ENCODE measurements at places on chromosomes 12 and 14.

GRCh38 chr14:99870617-99871016 lies 77.4 kb downstream of the EML1 start:
- no peak for DNase-seq

DNA sequence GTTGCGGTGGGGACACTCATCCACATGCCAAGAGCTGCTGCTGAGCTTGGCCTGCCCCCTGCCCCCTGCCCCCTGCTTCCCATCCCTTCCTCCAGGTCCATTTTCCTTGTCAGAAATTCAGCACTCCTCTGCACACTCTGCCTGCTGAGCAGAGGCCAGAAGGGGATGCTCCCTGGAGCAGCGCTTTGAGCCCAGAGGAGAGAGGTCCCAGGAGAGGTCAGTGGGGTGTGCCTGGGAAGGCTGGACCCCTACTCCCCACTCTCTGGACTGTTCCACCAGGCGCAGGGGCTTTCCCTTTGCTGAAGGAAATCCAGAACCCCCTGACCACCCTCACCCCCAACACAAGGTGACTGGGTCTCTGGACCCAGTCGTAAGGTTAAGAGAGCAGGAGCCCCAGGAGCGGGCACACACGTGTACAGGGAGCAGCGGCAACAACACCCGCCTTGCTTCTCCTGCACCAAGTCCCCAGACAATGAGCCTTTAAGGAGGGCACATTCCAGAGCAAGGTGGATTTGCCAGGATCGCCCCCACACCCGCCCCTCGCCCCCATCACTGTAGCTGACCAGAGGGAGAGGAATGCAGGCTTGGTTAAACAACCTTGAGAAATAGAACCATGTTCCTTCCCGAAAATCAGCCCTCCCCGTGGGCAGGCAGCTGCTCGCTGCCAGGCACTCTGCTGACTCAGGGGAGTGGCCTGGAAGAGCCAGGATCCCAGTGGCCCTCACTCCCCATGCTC lies 30.7 kb downstream of the ISCA2 start:
- no peak for DNase-seq

GRCh38 chr12:65123435-65124063 lies 2.4 kb upstream of the WIF1 start:
- no peak for DNase-seq

DNA sequence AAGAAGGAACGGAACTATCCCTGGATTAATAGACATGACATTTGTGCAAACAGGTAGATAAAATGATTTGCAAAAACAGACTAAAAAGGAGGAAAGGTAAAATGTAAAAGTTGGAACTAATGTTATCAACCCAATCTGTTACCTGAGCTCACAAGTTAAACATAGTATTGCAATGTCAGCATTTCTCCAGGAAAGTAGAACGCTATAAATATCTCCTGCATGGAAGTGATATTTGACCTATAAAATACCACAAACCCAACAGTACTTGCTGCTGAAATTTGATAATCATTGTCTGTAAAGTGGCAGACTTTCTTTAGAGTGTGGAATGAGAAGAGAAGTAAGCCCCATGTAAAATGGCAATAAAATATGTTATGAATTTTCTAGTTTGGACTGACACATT lies 1435.7 kb downstream of the LRFN5 start:
- DNase-seq: no peak

DNA sequence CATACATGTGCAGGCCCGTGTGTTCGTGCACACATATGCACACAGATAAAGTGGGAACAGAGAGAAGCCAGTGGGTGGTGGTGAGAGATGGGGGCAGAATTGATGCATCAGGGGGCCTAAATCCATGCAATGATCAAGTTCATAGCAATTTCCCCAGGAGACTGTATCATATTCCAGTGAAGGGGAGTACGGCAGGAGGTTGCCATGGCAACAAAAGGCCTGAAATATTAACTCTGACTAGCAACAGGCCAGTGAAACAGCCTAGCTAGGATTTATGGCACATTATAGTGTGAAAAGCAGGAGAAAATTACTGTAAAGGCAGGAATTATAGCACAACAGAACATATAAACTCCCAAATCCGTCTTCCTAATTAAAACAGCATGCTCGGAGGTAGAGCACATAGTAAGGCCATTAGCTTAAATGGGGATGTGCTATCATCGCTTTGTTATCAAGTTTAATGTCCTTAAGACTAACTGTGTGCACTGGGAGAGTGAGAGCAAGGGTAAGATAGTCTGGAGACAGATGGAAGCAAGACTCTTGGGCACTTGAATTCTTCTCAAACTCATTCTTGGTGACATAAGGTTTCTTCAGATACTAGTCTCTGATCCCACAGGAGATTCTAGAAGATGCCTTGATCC lies 806.3 kb downstream of the DIO2 start:
- no peak for DNase-seq

- DNase-seq: no peak
Observed at GRCh38 chr12:79747274-79747673, 56.5 kb upstream of the PAWR start.

GRCh38 chr14:71932229-71932981 lies at the start of gene RGS6:
TSS of gene RGS6 (plus strand) at chr14:71932429.
- no peak for DNase-seq

- DNase-seq: no peak
Observed at GRCh38 chr12:8040791-8041190, 8.3 kb downstream of the FOXJ2 start.

DNA sequence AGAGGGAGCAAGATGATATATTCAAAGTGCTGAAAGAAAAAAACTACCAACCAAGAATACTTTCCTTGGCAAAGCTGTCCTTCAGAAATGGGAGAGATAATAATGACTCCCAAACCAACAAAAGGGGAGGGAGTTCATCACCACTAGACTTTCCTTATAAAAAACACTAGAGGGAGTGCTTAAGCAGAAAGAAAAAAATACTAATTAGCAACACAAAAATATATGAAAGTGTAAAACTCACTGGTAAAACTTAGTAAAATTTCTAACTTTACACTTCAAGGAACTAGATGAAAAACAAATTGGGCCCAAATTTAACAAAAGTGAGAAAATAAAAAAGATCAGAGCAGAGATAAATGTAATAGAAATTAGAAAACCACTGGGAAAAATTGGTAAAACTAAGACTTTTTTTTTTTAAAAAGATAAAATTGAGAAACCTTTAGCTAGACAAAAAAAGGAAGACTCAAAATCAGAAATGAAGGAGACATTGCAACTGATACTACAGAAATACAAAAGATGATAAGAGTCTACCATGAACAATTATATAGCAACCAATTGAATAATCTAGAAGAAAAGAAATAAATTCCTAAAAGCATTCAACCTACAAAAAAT lies 60.4 kb upstream of the FAR2 start:
- DNase-seq: no peak

DNA sequence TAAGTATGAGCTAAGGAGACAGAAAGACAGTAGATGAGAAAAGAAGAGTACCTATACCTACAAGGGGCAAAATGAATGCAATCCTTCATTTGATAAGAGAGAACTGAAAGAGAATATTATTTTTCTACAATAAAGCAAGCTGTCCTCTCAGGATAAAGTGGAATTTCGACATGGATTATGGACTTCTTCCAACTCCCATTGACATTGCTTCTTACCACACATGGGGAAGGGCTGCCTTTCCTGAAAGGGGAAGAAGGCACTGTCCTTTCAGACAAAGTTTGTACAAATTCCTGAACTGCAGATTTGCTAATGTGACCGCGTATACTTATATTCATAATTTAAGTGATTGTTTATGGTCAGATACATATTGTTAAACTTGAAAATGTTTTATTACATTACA lies 4.3 kb upstream of the HEBP1 start:
- no peak for DNase-seq

GRCh38 chr14:60420050-60420449 lies 65.8 kb downstream of the C14orf39 start:
- DNase-seq: no peak

- DNase-seq: no peak
Observed at GRCh38 chr14:22194664-22195063, 394.4 kb downstream of the DAD1 start.

DNA sequence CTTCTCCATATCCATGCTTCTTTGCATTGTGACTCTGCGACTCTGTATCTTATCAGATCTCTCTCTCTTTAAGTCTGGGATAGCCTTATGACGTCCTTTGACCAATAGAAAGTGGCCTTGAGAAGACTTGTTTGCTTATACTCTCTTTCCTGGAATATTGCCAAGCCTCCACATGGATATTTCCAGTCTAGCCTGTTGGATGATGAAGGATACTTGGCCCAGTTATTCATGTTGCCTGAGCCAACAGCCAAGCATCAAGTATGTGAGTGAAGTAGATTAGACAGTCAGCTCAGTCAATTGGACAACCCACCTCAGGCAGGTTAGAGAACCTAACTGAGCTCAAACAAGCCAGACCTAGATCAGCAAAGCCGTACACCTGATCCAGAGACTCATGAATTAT lies 864.2 kb upstream of the MGAT4C start:
- DNase-seq: no peak

DNA sequence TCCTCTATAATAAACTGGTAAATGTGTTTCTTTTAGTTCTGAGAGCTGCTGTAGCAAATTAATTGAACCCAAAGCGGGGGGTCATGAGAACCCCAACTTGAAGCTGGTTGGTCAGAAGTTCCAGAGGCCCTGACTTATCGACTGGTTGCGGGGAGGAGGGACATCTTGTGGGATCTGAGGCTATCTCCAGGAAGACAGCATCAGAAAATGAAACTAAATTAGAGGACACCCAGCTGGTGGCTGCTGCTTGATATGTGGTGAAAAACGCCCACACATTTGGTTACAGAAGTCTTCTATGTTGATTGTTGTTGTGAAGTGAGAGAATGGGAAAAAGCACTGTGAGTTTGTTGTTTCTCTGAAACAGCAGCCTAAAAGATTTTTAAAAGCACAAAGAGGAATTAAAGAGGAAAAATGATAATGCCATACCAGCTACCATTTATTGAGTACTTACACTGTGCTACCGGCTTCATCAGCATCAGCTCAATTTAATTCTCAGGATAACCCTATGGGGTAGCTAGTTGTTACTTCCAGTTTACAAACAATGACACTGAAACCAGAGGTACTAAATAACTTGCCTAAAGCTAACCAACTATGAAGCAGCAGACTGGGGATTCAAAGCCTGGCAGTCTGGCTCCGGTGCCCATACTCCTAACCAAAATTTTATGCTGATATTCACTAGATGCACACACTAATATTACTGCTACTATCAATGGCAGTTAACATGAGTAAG lies 24.3 kb downstream of the DDX24 start:
- DNase-seq: no peak

GRCh38 chr12:41254004-41254914 lies 66.1 kb downstream of the PDZRN4 start:
- peak; percentile 4 for DNase-seq

DNA sequence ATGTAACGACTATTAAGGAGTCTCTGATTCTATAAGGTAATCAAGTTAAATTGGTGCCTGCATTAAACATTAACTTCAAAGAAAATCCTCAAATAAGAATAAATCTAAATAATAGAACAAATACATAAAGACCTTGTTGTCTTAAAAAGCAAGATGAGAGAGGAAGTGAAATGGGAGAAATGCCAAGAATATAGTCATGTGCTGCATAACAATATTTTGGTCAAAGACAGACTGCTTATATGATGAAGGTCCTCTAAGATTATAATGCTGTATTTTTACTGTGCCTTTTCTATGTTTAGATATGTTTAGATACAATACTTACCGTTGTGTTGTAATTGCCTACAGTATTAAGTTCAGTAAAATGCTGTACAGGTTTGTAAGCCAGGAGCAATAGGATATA lies 213.6 kb downstream of the C12orf42 start:
- no peak for DNase-seq

DNA sequence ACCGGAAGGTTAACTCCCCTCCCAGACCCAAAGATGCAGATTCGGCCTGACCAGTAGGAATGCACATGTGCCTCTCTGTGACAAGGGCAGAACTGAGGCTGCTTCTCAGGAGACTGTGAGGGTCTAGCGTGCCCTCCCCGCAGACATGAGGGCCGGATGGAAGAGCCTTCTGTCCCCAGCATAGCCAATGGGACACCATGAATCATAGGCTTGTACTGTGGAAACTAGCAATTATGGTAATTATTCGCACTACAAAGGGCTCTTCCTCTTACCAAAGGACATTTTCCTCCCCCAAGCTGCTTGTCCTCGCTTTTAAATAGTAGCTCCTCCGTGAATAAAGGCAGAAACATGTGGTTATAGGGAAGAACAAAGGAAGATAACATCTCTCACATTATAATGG lies 6.2 kb downstream of the COA8 start:
- DNase-seq: no peak

GRCh38 chr12:8946733-8947132 lies 2.7 kb downstream of the M6PR start:
- no peak for DNase-seq

- DNase-seq: no peak
Observed at GRCh38 chr14:105153739-105154475, 14.7 kb downstream of the JAG2 start.

- no peak for DNase-seq
Observed at GRCh38 chr14:100470523-100470897, 116.7 kb downstream of the BEGAIN start.

GRCh38 chr12:15208871-15209656 lies 12.2 kb downstream of the RERG start:
- DNase-seq: no peak

- no peak for DNase-seq
Observed at GRCh38 chr12:6315704-6316597, 5.5 kb downstream of the PLEKHG6 start.

- no peak for DNase-seq
Observed at GRCh38 chr12:83739607-83740006, 1052.9 kb downstream of the TMTC2 start.

DNA sequence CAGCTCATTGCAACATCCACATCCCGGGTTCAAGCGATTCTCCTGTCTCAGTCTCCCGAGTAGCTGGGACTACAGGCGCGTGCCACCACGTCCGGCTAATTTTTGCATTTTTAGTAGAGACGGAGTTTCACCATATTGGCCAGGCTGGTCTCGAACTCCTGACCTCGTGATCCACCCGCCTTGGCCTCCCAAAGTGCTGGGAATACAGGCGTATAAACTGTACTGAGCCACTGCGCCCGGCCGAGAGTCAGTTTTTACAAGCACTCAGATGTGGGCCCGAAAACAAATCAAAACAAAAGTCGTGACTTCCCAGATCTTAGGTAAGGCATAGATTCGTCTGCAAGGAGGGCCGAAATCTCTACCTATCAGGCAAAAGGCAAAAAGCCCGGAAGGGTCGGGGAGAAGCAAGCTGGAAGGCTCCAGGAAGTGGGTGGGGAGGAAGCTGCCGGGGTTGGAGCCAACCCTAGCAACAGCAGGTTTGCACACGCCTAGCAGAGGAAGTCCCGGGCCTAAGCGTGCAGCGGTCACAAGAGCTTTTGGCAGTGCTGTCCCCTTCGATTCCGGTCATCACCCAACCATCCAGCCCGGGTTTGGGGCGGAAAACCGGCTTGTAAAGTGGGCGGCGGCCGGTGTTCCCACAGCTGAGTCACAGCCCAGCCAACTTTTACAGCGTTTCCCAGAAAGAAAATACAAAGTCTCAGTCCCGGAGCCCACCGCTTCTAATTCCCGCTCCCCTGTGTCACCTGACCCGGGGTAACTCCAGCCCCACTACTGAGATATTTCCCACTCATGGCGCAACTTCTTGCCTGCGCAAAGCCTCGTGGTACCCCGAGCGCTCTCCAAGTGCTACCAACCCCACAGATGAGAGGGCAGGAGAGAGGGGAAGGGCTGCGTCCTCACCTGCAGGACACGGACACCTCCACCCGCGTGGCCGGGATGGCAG lies 583 bp downstream of the CPNE8 start:
- peak; percentile 38 for DNase-seq

- DNase-seq: no peak
Observed at GRCh38 chr12:52305921-52306705, 14.8 kb upstream of the KRT81 start.

All from kidney epithelial cell (primary cell).